CD4-positive, alpha-beta T cell treated with Interleukin-12 subunit alpha and Interleukin-12 subunit beta, for 1 hour (primary cell): ENCODE measurements at places on chromosomes 7 and 10.

GRCh38 chr10:129491123-129491734 is 24.2 kb downstream of the MGMT start:
- DNase-seq: no peak

DNA sequence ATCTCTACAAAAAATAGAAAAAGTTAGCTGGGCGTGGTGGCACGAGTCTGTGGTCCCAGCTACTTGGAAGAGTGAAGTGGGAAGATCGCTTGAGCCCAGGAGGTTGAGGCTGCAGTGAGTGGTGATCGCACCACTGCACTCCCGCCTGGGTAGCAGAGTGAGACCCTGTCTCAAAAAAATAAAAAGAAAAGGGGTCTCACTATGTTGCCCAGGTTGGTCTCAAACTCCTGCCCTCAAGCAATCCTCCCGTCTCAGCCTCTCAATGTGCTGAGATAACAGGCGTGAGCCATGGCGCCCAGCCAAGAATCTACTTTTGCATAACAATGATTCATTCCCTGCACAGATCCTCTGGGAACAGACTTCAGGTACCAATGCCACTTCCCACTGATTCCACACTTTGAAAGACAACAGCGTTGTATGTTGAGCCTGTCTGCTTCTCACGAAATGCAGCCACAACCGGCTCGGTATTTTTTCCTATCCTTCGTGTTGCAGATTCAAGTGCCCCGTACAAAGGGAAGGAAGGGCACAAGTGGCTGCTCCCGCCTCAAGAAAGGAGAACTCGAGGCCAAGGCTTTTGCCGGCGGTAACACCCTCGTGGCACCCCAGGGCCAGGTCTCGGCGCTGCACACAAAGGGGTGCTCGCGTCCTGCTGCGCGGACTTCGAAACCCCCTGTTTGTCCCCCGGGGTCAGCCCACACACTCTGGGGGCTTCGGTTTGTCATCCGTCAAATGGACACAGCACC is 745 bp downstream of the DAGLB start:
- peak; percentile 27 for DNase-seq

GRCh38 chr7:145779140-145779539 is 337.5 kb upstream of the CNTNAP2 start:
- no peak for DNase-seq

DNA sequence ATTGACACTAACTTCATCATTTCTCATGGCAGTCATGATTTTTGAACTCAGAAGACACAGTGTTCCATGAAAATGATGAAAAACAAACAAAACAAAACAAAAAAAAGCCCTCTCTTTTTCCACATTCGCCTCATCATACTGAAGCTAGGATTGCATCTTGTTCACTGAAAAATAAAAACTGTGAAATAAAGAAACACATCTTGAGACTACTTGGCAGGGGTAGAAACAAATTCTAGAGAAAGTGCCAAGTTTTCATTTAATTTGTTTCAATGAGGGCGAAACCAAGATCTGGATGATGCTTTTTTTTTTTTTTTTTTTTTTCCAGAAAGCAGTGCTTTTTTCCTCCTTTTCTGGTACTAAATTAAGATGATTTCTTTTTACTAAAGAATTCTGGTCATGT is 350.4 kb upstream of the ETV1 start:
- DNase-seq: no peak

GRCh38 chr10:69051303-69051702 is 36.6 kb upstream of the SRGN start:
- peak; percentile 10 for DNase-seq

GRCh38 chr7:20282959-20283358 is 47.7 kb upstream of the ITGB8 start:
- no peak for DNase-seq

- DNase-seq: peak; percentile 40
Observed at GRCh38 chr7:92461027-92462003, 14.0 kb downstream of the GATAD1 start.

GRCh38 chr7:12470930-12471329 is 67.3 kb upstream of the VWDE start:
- DNase-seq: no peak

GRCh38 chr7:81846398-81846797 is 76.6 kb upstream of the HGF start:
- peak; percentile 2 for DNase-seq

GRCh38 chr7:17678896-17679295 is 261.4 kb downstream of the SNX13 start:
- DNase-seq: no peak

- no peak for DNase-seq
Observed at GRCh38 chr7:77479536-77480088, 57.5 kb upstream of the PTPN12 start.

DNA sequence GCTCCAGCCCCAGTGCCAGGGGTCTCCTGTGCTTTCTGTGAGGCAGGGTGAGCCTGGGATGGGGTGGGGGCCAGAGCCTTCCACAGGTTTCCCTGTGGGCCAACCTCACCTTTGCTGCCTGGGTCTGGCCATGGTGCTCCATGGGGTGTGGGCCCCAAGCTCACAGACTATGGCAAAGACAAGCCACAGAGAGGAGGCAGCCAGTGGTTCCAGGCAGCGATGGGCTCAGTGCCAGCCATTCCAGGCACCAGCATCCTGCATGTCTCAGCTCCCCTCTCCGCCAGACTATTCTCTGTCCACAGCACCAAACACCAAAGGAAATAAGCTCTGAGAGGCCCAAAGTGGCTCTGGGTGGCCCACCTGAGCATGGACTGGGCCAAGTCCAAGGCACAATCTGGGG is 133.5 kb downstream of the PTPN20 start:
- DNase-seq: no peak
